Omental fat pad (tissue), 4 donors: ENCODE measurements at places on chromosomes 16 and 17. TPM values are rescaled to one million over a fixed set of nuclear protein-coding genes. Genes with fewer than 3 reads are reported as not detected.

The KRT31 gene
- total RNA-seq, result not detected

The RGS11 gene
- total RNA-seq, result 9.2 TPM

The KIF2B gene
- total RNA-seq, result not detected

The VMO1 gene
- 13.1 TPM for total RNA-seq

The HOXB3 gene
- total RNA-seq, result 5.3 TPM

The LRRC37B gene
- total RNA-seq, result 14.1 TPM

The CLDN9 gene
- not detected for total RNA-seq

The PIK3R5 gene
- total RNA-seq, result 60.2 TPM

The SLC6A4 gene
- total RNA-seq, result 1.2 TPM

The HCRT gene
- not detected for total RNA-seq

The FZD2 gene
- total RNA-seq, result 1.7 TPM

The RDM1 gene
- total RNA-seq, result not detected

The FBXO39 gene
- 1.1 TPM for total RNA-seq

The KCTD13 gene
- 7.1 TPM for total RNA-seq

The KRTAP4-11 gene
- total RNA-seq, result not detected

The NACA2 gene
- not detected for total RNA-seq

The SLC5A2 gene
- not detected for total RNA-seq

The AURKB gene
- 3.0 TPM for total RNA-seq

The TXNDC11 gene
- 47.5 TPM for total RNA-seq

The PMFBP1 gene
- 1.0 TPM for total RNA-seq

The KRTAP16-1 gene
- not detected for total RNA-seq

The SLC2A4 gene
- 29.2 TPM for total RNA-seq

The FSCN2 gene
- 0.95 TPM for total RNA-seq

The EPN3 gene
- total RNA-seq, result not detected

The KRTAP9-2 gene
- total RNA-seq, result not detected

The KRTAP1-1 gene
- total RNA-seq, result not detected

The RCVRN gene
- total RNA-seq, result 0.63 TPM

The KRTAP2-1 gene
- not detected for total RNA-seq

The PYY gene
- not detected for total RNA-seq

The CXCL16 gene
- total RNA-seq, result 92.1 TPM

The ACSM5 gene
- total RNA-seq, result 22.6 TPM

The CWC25 gene
- total RNA-seq, result 25.1 TPM

The KRT23 gene
- total RNA-seq, result not detected

The FOXN1 gene
- total RNA-seq, result not detected
